Islet precursor cell (in vitro differentiated cells): ENCODE measurements at places on chromosomes 16 and 17.
A peak's percentile ranks its signal among the peaks of the same experiment; 100 is the strongest.

GRCh38 chr17:9166788-9167187, 145.5 kb downstream of the NTN1 start:
- DNase-seq = no peak

GRCh38 chr17:53475002-53475401, 347.7 kb upstream of the KIF2B start:
- DNase-seq = no peak

GRCh38 chr17:2087597-2088211, 32.8 kb downstream of the HIC1 start:
- DNase-seq = no peak

DNA sequence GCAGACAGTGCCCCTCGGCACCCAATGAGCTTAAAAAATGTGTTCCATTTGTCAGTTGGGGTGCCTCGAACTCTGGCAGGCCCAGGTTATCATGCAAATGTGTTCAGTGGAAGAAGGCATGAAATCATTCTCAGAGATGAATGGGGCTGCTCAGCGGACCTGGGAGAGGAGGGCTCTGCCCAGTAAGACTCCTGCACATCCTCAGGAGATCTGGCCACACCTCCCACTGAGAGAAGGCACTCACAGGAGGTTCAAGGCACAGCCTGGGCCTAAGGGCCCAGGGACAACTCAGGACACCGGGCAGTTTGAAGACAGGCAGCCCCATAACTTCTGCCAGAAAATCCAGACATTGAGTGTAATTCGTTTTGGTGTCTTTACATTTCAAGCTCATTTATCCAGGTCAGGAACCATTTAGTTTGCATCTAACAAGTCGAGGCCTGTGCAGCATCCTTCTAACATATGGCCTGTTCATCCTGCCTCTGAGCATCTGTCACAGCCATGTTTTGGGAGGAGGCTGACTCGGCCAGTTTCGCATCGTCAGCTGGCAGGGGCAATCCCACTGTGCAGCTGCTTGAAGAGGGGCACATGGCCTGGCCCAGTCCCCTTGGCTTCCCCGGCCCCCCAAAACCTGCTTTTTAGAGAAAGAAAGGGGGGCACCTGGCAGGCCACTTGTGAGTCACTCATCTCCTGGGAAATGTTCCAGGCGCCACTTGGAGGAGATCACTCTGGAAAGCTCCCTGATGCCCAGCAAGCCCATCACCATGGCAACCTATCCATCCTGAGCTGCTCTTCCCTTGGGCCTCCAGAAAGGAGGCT, 31.2 kb upstream of the BCAR1 start:
- DNase-seq = no peak

DNA sequence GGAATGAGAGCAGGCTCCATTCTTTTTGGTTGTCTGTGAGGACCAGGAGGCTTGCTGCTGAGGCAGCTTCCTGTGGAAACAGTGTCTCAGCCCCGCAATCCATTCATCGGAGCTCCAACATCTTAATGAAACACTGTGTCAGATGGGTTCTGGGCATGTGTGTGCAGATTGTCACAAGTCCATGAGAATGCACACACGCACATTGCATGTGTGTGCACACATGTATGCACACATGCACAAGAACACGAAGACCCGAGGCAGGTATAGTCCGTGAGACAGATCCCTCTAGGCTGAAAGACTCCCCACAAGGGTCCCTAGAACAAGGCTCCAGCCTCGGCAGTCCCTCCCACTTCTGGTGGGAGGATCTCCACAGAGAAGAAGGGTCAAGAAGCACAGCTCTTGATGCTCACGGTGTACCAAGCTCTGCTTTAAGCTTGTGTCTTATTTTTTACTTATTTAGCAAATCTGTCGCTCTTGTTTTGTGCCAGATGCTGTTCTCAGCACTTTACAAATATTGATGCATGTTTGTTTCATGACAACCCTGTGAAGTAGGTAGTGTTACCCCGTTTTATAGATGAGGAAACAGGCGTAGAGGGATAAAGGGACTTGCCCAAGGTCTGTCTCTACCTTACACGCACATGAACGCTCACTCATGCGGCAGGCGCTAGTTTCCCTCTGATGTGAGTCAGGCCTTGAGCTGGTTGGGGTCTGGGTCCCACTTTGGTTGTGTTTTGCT, 213.1 kb downstream of the SEC14L1 start:
- peak; percentile 45 for DNase-seq

GRCh38 chr16:49499869-49500610, 126.4 kb downstream of the C16orf78 start:
- DNase-seq = no peak

GRCh38 chr17:66950325-66950724, 14.2 kb upstream of the CACNG4 start:
- no peak for DNase-seq

GRCh38 chr16:67456391-67457081, 24.4 kb downstream of the ATP6V0D1 start:
- DNase-seq = no peak

DNA sequence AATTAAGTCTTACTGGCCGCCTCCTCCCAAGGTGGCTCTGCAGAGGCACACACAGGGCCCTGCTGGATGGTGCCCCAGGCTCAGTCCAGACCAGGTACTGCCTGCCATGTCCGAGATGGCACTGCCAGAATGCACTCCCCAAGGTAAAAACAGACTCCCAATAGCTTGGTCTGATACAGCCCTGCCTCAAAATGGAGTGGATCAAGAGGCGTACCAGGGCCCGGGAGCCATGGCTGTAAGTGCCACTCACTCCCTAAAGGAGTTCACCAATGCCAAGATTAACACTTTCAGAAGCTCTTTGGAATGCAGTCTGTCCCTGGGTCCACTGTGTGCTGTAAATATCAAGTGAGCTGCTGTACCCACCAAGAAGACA, 576 bp upstream of the MYO18A start:
- no peak for DNase-seq

DNA sequence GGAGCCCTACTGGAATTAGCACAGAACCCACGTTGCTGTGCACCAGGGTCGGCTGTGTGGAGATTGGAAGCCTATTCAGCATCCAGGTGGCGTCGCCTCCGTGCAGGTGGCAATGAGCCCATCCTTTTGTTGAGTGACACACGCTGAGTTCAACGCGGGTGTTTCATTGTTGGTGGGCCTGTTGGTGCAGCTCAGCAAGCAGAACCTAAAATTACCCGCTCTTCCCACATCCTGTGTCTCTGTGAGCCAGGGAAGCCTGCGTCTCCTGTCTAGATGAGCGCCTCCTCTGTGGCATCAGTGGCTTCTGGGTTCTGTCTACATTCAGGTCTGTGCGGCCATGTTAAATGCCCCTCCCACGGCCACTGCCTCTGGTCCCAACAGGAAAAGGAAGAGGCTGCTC, 14.5 kb downstream of the CD2BP2 start:
- peak; percentile 51 for DNase-seq

DNA sequence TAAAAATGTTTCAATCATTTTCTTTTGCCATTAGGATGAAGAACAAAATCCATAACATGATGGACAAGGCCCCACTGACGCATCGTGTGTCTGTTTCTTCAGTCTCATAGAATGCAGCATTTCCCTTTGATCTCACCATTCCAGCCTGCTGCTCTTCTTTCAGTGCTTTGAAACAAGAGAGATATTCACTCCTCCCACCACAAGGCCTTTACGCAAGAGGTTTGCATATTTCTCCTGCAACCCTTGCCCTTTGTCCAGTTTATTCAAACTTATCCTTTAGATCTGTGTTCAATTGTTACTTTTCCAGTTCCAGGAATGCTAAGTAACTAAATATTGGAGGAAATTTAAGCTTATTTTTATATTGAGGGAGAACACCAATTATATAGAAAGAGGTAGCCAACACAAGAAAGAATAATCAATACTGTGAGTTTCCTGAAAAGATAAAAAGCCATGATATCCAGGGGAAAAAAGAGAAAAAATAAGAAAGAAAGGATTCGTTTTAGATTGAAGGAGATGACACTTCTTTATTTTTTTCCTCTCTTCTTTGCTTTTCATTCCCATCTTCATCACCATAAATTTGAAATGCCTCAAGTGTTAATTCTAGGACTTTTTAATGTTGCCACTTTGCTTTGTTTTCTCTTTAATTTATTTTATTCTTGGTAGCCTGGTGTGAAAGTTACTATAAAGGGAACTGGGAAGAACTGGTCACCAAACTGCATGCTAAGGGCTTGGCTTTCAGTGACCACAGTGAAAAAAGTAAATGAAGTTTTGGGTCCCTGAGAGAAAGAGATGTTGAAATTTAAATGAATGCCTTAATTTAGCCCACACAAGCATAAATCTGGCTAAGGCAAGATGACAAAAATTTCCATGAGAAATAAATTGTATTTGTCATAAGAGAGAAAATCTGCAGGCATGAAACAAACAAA, 102.1 kb downstream of the KIF2B start:
- peak; percentile 84 for DNase-seq

DNA sequence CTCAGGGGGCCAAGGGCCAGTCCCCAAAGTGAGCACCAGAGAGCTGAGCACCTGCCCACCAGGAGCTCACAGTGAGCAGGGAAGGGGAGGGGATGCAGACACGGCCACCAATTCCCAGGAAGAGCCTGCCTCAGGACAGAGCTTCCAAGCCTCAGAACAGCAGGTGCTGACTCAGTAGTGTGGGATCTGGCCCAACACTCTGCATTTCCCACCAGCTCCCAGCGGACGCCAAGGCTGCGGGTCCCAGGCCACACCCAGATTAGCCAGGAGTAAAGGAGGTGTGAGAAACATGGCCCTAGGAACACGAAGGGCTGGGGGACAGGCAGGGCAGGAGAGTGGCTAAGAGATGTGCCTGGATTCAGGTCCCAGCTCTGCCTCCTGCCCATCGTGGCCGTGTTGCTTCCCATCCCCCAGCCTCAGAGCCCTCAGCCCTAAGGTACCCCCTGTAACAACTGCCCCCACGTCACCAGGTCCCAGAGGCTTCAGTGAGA, 28.4 kb upstream of the EIF1 start:
- DNase-seq = no peak

DNA sequence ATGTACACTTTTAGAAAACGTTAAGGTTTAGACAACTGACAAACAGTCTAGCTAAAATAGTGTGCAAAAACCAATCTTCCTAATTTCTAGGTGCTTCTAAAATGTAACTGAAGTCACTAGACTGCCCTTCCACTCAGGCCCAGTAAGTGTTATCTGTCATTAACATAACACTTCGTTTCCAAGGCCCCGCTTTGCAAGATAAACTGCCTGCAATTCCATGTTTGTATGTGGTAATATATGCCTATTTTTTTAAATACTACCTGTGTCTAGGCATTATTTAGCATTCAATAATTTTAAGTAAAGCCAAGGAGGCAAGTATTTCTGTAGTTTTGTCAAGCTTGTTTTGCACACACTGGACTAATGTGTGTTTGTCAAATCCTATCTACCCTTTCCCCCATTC, 3.2 kb downstream of the USP32 start:
- no peak for DNase-seq

GRCh38 chr16:265711-266110, 10.0 kb downstream of the RGS11 start:
- DNase-seq = peak; percentile 47

DNA sequence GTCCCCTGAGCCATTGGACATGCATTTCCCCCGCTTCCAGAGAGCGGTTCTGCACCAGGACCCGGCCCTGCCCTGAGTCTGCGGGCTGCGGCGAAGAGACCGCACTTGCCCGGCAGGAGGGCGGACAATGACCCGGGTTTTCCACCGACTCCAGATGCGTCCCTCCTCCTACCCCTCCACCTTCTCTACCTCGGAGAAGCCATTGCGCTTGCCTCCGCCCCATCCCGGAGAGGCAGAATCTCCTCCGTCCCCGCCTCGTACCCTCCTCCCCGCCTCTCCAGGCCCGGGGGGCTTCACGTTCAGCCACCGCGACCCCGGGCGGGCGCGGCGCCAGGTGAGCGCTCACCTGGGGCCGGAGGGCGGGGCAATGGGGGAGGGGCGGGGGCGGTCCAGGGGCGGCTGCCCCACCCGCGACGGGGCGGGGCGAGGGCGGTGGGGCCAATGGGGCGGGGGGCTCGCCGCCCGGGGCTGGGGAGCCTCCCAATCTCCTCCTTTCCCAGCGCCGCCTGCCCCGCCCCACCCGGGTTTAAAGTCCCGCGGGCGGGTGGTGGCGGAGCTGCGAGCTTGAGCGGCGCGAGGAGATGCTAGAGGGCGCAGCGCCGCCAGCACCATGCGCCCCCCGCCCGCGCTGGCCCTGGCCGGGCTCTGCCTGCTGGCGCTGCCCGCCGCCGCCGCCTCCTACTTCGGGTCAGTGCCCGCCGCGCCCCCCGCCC, at the start of gene WNT9B:
WNT9B (plus strand) TSS at position 555 of the 713 bp plus-strand sequence; CDS start at position 611, 56 bp downstream.
- peak; percentile 95 for DNase-seq

DNA sequence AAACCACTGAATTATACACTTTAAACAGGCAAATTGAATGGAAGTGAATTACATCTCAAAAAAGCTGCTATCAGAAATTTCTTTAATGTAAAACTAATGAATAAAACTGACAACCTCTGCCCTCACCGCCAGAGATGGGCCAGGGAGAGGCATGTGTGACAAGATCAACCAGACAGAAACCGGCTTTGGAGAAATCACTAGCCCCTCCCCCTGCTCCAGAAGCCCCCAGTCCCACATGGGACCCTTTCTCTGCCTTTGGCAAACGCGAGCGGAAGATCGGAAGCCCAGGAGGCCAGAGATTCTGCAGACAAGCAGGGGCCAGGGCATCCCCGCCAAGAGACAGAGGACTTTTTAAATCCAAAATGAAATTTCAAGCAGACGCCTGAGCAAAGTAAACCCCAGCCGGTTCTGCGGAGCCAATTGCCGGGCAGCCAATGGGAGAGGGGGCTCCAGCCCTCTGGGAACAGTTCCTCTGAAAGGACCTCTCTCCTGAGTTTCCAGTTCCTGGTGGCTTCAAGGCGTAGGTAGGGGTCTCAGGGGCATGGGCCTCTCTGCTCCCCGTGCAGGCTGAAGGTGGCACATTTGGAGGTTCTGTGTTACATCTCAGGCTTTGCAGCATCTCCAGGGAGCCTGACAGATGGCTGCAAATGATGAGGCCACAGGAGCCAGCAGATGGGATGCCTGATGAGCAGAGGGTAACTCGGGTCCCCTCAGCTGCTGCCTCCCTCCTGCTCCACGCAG, 118.1 kb downstream of the GSG1L start:
- DNase-seq = peak; percentile 41

- peak; percentile 50 for DNase-seq
Observed at GRCh38 chr17:74922694-74923537, at the start of gene USH1G. Gene USH1G (minus strand): TSS chr17:74923255. CDS start chr17:74923073, 182 bp downstream.

- no peak for DNase-seq
Observed at GRCh38 chr16:80041410-80041809, 440.9 kb upstream of the MAF start.

- no peak for DNase-seq
Observed at GRCh38 chr17:76366247-76366646, 12.5 kb upstream of the PRPSAP1 start.

DNA sequence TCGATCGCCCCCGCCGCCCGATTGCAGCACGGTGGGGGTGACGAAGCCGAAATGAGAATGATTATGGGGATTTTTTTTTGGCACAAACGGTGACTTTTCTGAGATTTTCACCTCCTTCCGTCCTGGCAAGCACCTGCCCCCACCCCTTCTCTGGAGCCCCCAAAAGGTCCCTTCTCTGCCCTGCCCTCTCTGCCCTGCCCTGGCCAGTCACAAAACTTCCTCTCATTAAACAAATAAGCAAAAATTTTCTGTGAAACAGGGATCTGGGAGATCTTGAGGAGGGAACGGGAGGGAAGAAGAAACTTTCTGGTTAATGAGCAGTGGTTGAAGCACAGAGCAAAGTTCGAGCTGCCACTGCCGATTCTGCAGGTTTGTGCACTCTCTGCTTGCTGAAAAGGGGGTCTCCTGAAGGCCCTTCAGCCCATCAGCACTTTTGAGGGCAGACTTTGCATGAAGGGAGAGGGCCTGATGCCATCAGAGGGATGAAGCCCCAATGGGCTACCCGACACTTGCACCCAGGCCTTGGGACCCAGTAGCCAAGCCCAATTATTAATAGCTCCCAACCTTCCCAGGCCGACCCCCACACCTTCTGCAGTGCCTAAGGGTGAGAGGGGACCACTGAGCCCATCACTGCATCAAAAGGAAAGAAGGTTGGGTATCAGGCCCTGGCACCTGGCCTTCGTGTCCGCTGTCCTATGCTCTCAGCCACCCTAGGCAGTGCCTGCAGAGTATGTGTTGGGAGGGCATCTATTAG, 1.0 kb upstream of the HOXB8 start:
- no peak for DNase-seq
